ENCODE measurements at places on chromosomes 7 and 10.

DNA sequence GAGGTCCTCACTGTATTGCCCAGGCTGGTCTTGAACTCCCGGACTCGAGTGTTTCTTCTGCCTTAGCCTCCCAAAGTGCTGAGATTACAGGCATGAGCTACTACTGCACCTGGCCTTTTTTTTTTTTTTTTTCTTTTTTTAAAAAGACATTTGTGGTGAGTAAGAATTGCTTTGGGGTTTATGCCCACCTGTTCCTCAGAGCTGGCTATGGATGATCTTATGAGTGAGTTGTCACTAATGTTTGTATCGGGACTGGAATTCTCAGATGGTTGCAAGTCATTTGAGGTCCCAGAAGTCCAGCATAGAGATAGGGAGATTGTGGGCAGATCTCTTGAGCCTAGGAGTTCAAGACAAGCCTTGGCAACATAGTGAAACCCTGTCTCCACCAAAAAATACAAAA is 35.2 kb downstream of the ZRANB1 start:
- no peak for DNase-seq

DNA sequence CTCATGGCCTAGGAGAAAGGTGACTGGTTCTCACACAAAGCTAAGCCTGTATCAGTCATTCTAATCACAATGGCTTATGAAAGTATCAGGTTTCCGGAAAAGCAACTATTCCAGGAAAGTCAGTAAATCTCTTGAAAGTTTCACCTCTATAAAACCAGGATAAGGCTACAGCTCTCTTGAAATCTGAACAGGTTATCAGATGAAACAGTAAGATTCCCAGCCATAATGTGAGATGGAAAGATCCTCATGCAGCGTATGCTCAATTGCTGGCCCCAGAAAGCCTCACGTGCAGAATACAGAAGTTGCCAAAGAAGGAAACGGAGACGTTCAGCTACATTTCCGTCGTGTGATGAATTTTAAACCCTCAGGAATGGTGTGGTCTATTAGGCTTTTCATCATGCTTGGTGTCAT is 90.0 kb downstream of the PFKFB3 start:
- DNase-seq, result no peak

- no peak for DNase-seq
These were observed 19.4 kb upstream of the NRP1 start for GRCh38 chr10:33353853-33354252.

DNA sequence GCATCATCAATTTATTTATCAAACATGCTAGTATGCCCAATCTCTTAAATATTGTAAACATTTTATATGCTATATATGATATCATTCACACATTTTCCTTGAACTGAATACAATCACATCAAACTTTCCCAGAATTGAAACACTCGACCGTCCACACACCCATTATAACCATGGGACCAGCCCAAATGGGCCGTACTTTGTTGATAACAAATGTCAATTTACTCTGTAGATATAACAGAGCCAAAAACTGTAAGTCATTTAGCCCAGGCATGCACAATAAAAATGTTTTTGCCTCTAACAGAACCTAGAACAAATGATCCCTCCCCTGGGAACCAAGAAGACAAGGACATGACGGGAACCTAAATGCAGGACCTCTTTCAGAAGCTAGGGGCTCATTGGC is 683 bp upstream of the ANKRD22 start:
- no peak for DNase-seq

DNA sequence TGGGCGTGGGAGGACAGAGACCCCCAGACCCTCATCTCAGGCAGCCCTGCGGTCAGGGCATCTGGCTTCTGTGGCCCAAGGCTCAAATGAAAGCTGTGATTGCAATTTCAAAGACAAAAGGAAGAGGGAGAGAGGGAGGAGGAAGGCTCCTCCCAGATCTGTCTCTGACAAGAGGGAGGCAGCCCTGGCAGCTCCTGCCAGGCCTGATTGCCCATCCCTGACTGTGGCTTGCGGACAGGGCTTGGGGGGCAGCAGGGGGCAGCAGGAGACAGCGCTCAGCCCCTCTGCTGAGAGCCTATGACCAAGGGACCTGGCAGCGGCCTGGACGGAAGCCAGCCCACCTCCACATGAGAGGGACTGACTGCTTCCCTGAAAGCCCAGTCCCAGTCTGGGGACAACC is 91.8 kb downstream of the PTPRN2 start:
- DNase-seq, result no peak

GRCh38 chr7:157032128-157032527 is 21.7 kb upstream of the MNX1 start:
- no peak for DNase-seq

- peak; percentile 74 for DNase-seq
These were observed 28.4 kb downstream of the TMEM130 start for GRCh38 chr7:98841179-98841997.

DNA sequence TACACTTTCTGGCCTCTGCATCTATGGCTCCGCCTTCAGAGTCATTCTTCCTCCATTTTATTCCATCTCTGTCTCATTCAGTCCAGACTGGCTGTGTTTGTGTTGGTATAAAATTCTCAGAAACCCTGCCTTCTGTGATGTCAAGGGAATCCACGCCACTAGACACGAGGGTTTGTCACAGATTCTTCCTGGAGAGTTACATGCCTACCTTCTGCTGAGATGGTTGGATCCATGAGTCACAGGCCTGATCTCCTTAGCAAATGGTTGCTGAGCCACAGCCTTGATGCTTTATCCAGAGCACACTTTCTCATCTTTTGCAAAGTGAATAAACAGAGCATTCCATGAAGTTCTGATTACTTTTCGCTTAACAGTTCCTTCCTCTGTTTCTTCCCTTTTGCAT is 35.9 kb upstream of the TSPAN33 start:
- DNase-seq, result no peak

DNA sequence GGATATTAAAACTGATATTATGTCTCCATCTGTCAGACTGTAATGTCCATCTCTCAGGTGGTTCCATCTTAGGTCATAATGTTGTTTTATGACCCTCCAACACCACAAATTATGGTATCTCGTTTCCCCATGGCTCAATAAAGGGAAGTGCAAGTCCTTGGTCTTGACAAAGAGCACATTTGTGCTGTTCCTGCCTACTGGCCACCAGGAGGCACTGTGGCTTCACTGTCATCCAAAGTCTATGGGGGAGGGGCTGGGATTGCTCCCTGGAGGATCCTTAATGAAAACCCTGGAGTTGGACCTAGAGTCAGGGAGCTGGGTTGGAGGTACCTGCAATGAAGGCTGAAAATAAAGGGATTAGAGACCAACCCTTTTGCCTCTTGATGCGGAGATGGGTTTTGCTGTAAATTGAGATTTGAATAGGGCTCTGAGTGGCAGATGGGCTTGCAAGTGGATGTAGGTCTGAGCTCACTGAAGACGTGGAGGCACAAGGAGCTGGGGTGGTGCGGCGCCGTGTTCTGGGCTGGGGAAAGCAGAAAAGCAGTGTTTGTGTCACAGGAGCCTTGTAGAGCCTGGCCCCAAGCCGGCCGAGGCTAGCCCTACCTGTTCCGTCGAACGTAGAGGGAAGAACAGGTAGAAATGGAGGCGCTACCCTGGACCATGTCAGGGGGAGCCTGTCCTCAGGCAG is 180.5 kb upstream of the PRSS58 start:
- no peak for DNase-seq

- peak; percentile 39 for DNase-seq
These were observed 34.2 kb downstream of the PUS7 start for GRCh38 chr7:105487579-105488571.

- DNase-seq, result no peak
These were observed 700 bp downstream of the MTPN start for GRCh38 chr7:135976312-135977006.

DNA sequence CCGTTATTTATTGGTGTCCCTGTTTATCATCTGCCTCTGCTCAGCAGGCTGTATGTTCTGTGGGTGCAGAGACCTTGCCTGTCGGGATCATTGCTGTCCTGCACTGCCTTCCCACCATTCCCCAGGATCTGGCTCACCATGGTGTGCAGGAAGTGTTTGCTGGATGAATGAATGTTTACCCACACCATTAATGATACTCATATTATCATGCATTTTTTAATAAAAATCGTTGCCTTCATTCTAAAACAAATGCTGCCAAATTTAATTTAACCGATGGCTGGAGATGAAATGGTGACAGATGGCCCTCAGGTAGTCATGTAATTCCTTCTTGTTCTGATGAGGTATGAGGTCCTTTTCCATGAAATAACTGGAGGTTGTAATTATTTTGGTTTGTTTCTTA is 22.5 kb downstream of the PLPP4 start:
- no peak for DNase-seq

- DNase-seq, result no peak
These were observed 6.0 kb downstream of the VWDE start for GRCh38 chr7:12397671-12398070.

GRCh38 chr7:87818336-87818735 is 57.8 kb downstream of the SLC25A40 start:
- DNase-seq, result no peak

GRCh38 chr10:89556600-89556999 is 21.2 kb upstream of the SLC16A12 start:
- peak; percentile 64 for DNase-seq

- no peak for DNase-seq
These were observed 143.1 kb downstream of the ELAPOR2 start for GRCh38 chr7:86916277-86916825.

DNA sequence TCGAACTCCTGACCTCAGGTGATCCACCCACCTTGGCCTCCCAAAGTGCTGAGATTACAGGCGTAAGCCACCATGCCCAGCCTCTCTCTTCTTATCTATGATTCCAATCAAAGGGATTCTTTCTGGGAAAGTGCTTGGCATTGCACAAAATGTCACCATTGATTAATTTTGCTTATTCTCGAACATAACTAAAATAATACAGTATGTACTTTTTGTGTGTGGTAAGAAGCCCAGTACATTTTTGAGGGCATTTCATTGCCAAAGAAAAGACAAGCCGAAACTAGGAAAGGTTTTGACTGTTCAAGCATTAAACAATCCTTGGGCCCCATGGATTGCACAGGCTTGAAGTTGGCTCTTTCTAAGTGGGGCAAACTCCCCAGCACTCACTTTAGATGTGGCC is 18.3 kb upstream of the CACUL1 start:
- DNase-seq, result no peak

DNA sequence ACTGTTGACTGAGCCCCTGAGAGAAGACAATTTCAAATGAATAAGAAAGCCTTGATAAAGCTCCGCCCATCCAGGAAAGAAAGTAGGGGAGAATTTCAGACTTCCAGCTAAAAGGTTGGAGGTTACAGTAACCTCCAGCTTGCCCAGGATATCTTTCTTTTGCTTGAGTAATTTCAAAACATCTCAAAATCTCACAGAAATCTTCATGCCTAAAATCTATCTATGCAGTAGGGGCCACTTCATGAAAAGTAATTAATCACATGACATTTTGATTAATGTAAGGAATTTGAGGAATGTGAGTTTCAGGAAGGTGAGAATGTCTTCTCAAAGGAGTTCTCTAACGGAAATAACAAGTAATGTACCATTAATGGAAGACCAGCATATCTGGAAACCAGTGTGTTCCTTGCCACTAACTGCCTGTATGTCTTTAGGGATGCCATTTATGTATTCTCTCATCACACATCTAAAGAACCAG is 24.2 kb downstream of the TRIL start:
- no peak for DNase-seq

- DNase-seq, result no peak
These were observed 235.0 kb upstream of the PTN start for GRCh38 chr7:137578541-137578940.

- DNase-seq, result no peak
These were observed 52.0 kb downstream of the KIF5B start for GRCh38 chr10:32004161-32004591.

GRCh38 chr7:42964293-42964692 is 32.1 kb downstream of the MRPL32 start:
- no peak for DNase-seq

DNA sequence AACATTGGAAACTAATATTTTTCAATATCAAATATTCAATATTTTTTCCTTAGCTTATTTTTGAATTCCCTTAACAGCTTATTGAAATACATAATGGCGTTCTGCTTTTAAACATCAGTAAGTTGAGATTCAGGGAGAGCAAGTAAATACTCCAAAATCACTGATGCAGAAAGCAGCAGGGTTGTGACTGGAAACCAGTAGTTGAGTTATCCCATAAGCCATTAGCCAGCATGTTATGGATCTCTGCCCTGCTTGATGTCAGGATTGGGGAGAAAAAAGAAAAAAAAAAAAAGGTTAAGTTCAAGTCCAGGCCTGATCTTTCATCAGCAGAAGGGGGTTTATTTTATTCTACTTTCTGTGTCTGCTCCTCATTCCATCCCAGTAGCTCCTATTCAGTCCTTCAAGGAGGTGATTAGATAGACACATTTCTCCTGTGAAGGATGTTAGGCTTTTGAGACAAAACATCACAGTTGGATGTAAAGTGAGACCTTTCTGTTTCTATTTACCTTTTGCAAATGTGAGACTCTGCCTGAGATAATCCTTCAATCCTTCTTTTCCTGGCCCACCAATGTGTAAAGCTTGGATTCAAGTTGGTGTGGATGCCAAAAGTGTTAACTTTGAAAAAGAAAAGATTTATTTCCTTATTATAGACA is 110.9 kb upstream of the HDAC9 start:
- no peak for DNase-seq

DNA sequence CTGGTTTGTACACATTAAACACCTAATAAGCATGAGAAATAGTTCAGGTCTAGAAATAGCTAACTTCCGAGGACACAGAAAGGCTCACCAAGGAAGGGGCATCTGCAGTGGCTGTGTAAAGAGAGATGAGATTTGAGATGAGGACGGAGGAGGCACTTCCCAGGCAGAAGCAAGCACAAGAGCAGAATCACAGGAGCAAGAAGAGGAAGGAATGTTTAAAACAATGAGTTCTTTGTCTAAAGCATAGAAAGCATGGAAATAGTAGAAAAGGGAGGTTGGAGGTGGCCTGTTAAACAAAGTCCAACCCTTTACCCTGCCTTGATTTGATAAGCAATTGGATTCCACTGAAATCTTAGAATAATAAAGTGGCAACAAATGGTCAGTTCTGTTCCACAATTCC is 11.6 kb upstream of the PON3 start:
- DNase-seq, result no peak

- no peak for DNase-seq
These were observed at the start of gene ADAM8 for GRCh38 chr10:133276435-133277201. Gene ADAM8 (minus strand): TSS chr10:133276868. CDS start chr10:133276817, 51 bp downstream.

- DNase-seq, result no peak
These were observed 5.1 kb upstream of the OAT start for GRCh38 chr10:124423813-124424212.

- DNase-seq, result peak; percentile 90
These were observed 1.8 kb upstream of the DUSP5 start for GRCh38 chr10:110495731-110496552.

GRCh38 chr7:129149511-129149910 is 5.0 kb downstream of the TSPAN33 start:
- no peak for DNase-seq

- DNase-seq, result no peak
These were observed 629.0 kb downstream of the CCSER2 start for GRCh38 chr10:84957427-84957826.

GRCh38 chr7:84949067-84949466 is 237.8 kb downstream of the SEMA3D start:
- DNase-seq, result no peak

- DNase-seq, result no peak
These were observed 129.4 kb downstream of the AKR1D1 start for GRCh38 chr7:138205614-138206150.

- DNase-seq, result no peak
These were observed 223.7 kb downstream of the CXCL12 start for GRCh38 chr10:44161184-44161583.

All from skeletal muscle cell (primary cell).